ENCODE measurements at places on chromosomes 7 and 10. TPM values are rescaled to one million over a fixed set of nuclear protein-coding genes. Genes with fewer than 3 reads are reported as not detected.

Gene HILPDA
- 10.9 TPM for total RNA-seq

GRCh38 chr7:70360557-70360956 lies 762.3 kb downstream of the AUTS2 start:
- DNase-seq = no peak

GRCh38 chr7:136229790-136230189 lies 252.6 kb upstream of the MTPN start:
- no peak for DNase-seq

Gene CLCN1
- not detected for total RNA-seq

- no peak for DNase-seq
Observed at GRCh38 chr7:6148724-6149360, 117.7 kb downstream of the ANKRD61 start.

Gene MAP3K8
- 6.3 TPM for total RNA-seq

Gene ACSM6
- total RNA-seq = not detected

DNA sequence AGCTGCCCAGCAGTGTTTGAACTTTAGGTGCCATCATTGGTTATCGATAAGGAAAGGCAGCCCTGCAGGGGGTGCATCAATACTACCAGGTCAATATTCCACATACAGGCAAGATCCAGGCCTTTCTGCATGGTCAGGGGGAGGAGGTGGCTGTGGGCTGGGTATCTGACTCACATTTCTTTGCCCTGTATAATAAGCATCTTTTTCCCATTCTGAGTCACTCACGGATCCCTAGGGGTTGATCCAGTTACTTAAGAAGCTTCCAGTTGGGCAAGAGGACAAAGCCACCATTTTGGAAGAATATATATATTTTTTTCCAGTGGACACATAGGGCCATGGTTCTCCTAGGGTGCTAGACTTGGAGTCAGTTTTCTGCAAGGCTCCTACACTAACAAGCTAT lies 114.2 kb upstream of the HABP2 start:
- no peak for DNase-seq

- DNase-seq = no peak
Observed at GRCh38 chr10:73841526-73842285, 30.3 kb upstream of the NDST2 start.

DNA sequence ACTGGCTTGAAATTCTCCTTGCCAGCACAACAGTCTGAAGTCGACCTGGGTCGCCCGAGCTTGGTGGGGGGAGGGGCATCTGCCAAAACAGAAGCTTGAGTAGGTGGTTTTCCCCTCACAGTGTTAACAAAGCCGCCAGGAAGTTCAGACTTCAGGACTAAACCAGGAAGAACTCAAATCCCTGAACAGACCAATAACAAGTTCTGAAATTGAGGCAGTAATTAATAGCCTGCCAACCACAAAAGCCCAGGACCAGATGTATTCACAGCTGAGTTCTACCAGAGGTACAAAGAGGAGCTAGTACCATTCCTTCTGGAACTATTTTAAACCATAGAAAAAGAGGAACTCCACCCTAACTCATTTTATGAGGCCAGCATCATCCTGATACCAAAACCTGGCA lies 45.3 kb downstream of the LRRC72 start:
- DNase-seq = no peak

GRCh38 chr7:77320714-77321113 lies 95.4 kb downstream of the GSAP start:
- no peak for DNase-seq

DNA sequence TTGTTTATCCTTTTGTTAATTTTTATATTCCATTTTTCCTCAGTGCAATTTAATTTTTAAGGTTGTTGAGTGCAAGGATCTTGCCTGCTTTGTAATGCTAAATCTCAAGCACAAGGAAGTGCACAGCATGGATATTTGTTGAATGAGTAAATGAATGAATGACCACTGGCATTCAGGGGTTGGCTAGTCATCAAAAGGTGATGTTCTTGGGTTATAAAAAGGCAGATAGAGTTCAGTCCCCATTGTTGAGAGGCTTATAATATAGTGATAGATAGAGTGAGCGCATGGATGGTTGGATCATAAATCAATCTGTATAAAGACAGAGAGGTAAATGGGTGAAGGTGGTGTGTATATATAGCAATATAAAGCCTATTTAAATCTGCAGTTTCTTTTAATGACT lies 193.2 kb upstream of the KLF6 start:
- no peak for DNase-seq

DNA sequence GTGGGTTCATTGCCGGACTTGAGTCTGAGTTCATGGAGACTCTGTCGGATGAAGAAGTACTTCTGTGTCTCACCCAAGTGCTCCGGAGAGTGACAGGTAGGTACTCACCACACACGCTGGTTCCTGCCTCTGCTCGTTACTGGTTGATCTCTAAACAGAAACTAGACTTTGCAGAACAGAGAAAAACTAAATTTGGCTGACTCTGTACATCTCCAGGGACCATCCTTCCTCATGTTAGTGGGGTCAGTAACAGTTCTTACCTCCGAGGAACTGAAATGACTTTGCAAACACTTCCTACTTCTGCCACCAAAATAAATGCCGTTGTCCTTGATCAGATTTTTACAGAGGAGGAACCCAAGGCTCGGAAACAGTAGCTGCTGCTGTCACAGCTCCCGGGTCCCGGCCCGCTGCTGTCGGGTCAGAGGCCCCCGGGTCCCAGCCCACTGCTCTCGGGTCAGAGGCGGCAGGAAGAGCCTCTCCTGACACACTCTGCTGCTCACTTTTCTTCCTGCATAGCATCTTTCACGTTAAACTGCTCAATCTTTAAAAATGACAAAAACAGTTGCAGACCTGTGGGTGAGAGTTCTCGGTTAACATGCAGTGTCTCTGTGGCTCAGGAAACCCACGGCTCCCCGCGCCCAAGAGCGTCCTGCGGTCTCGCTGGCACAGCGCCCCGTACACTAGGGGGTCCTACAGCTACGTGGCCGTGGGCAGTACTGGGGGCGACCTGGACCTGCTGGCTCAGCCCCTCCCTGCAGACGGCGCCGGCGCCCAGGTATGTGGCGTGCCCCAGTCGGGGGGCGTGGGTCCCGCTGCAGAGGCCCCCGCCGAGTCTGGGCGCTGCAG lies 4.8 kb upstream of the MTG1 start:
- DNase-seq = no peak

- peak; percentile 91 for DNase-seq
Observed at GRCh38 chr10:72272689-72273409, 875 bp upstream of the DDIT4 start.

Gene PRKG1
- total RNA-seq = 4.1 TPM

- no peak for DNase-seq
Observed at GRCh38 chr7:105261689-105262088, 127.0 kb downstream of the SRPK2 start.

Gene CDH23
- under 0.01 TPM for total RNA-seq

DNA sequence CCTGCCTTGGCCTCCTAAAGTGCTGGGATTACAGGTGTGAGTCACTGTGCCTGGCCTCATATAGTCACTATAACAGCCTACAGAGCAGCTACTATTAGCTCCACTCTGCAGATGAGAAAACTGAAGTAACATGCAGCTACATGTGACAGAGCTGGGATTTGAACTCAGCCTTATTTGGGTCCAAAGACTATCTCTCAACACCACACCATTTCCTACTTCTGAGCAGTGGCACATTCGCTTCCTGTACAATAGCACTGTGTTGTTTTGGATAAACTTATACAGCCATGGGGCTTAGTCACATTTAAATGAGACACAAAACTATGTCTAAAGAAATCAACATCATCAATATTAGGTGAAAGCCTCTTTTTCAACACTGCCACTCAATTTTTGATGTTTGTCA lies 69.8 kb upstream of the DNAJB12 start:
- peak; percentile 32 for DNase-seq

Gene KNDC1
- total RNA-seq = not detected

Gene PRKAR2B
- 38.5 TPM for total RNA-seq

Gene MET
- total RNA-seq = 66.4 TPM

DNA sequence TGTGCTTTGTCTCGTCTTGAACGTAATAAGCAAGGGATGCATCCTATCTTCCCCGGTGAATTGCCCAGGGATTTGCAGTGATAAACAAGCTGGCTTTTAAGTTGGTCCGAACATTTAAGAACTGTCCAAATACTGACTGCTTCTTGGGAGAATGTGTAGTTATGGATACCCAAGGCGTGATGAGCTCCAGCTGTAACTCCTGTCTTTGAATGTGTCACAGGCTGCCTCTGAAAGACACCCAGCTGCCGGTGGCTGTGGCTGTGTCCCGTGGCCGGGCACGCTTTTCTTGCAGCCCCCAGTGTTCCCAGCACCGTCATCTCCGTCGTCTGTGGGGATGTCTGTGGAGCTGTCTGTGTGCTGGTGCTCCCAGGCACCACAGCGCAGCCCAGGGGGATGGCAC lies 118.1 kb downstream of the GLRX3 start:
- no peak for DNase-seq

Gene EPHB6
- total RNA-seq = 0.09 TPM

Gene CYP2C19
- total RNA-seq = not detected

DNA sequence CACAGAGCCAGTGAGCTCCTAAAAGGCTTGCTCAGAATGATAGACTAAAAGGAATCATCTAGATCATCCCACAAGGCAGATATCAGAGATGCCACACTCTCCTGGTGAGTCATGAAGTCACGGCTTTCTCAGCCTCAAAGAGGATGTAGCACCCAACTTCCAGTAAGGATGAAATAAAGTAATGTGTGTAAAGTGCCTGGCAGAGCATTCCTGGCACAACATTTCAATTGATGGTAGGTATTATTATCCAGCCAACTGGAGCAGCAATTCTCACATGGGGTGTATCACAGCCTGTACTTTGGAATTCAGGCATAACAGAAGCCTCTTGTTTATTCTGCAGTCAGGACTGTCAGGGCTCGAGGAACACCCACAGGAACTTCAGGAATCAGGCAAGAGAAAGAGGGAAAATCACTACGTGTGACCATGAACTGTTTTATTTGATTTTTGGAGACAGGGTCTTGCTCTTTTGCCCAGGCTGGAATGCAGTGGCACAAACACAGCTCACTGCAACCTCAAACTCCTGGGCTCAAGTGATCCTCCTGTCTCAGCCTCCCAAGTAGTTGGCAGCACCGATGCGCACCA lies 5.3 kb upstream of the NAT16 start:
- no peak for DNase-seq

- DNase-seq = no peak
Observed at GRCh38 chr10:66927971-66928770, 2.3 kb downstream of the LRRTM3 start.

Gene CCSER2
- 22.5 TPM for total RNA-seq

DNA sequence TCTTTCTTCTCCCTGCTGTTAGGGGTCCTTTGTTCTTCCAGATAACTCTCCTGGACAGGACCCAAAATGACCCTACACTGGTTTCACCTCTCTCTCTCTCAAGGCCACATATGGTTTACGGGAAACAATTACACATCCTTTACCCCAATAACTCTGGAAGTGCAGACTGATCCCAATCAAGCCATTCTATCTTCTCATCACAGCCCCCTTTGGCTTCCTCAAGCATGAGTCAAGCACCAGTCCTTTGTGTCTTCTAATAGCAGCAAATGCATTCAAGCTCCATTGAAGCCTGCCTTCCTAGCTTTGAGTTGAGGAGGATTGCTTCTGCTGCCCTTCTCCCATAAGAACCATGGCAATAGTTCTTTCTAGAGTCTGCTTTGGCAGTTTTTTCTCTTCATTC lies 20.2 kb downstream of the C10orf67 start:
- DNase-seq = no peak

- peak; percentile 84 for DNase-seq
Observed at GRCh38 chr10:69316313-69317059, 38.2 kb downstream of the HK1 start.

DNA sequence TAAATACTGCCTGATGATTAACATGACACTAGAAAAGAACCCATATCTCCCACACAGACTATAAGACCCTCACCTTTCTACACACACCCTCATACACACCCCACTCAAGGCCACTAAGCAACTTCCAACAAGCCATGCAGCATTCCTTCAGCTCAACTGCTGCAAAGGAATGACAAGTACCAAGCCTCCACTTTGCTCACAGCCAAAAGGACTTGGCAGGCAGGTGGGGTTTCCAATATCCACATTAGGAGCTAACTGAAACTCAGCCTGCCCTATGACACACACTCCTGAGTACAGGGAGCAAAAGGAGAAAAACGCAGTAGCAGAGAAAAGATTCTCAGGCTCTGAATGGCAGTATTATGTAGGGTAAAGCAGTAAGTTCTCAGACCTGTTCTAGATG lies 13.4 kb downstream of the USP54 start:
- DNase-seq = no peak

Gene TMEM178B
- total RNA-seq = 0.34 TPM

Gene SND1
- total RNA-seq = 179 TPM

DNA sequence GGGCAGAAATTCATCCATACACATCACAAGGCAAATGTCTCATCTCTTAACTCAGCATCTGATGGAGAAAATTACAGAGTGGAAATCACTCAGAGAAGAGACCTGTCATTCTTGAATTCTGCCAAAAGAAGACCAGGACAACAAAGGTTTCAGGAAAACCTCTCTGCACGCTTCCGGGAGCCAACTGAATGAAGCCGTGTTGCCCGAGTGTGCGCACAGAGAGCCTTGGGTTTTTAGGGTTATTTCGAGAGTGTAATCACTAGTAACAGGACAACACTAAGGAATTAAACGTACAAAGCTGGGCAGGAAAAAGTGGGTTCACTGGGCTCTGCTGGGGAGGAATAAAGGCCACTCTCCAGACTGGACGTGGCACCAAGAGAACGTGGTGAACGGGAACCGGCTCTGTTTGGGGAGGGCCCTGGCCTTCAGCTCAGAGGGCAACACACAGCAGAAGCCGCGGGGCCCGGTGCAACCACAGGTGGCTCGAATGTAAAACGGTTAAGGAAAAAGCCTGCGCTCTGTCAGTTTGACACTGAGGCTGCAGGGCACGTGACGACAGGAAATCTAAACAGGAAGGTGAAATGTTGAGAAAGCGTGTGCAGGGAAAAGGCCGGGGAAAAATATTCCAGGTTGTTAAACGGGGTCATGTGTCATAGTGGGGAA lies 331.5 kb downstream of the DNAJB6 start:
- no peak for DNase-seq

Measured in dermis blood vessel endothelial cell (primary cell).